ENCODE measurements at places on chromosomes 2 and 18. TPM values are rescaled to one million over a fixed set of nuclear protein-coding genes. Genes with fewer than 3 reads are reported as not detected.

Gene HOXD4
- total RNA-seq, result not detected

Gene SERPINB13
- not detected for total RNA-seq

Gene ACVR2A
- total RNA-seq, result 1.8 TPM

Gene GPR17
- total RNA-seq, result not detected

Gene KCNG2
- total RNA-seq, result not detected

Gene PHOSPHO2
- 4.6 TPM for total RNA-seq

Gene PPP1R1C
- not detected for total RNA-seq

Gene SERPINB10
- total RNA-seq, result not detected

All from Karpas-422 (cell line).